ENCODE measurements at places on chromosomes 3 and 15.

DNA sequence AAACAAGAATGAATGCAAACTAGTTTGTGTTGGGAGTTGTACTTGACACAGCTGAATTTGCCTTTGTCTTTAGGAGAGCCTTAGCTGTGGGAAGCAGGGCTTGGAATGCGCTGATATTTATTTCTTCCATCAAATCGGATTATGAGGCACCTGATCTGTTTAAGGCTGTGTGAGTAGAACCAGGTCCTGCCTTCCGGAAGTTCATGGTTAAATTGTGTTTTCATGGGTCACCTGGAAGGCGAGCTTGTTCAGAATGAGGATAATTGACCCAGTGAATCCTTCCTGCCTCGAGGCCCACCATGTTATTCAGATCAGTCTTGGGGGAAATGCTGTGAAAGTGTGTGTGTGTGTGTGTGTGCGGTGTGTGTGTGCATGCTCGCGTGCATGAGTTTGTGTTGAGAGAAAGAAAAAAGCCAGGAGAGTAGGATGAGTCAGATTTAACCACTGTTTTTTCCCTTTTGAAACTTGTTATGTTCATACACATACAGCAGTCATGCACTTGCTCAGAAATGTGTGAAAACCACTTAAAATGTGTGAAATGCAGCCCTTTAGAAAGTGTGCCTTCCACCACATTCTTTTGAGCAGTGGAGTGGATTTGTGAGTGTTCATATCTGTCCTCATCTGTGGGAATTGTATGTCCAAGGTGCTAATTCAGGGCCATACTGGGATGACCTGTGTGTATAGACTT is 36.7 kb downstream of the SMAD3 start:
- no peak for DNase-seq

DNA sequence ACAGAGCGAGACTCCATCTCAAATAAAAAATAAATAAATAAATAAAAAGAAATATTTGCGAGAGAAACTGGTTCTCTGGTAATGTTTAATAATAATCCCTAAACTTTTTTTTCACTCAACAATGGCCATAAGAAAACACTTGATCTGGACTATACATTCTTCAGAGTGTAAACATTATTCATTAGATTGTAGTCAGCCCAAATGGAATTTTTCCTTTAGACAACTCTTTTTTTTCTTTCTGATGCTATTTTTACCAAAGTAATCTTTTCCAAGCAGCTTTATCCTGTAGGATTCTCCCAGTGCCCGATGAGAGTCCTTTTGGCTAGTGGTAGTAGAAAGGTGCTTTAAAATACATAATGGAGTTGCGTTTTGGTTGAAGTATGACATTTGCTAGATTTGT is 90.4 kb downstream of the NEDD4 start:
- no peak for DNase-seq

DNA sequence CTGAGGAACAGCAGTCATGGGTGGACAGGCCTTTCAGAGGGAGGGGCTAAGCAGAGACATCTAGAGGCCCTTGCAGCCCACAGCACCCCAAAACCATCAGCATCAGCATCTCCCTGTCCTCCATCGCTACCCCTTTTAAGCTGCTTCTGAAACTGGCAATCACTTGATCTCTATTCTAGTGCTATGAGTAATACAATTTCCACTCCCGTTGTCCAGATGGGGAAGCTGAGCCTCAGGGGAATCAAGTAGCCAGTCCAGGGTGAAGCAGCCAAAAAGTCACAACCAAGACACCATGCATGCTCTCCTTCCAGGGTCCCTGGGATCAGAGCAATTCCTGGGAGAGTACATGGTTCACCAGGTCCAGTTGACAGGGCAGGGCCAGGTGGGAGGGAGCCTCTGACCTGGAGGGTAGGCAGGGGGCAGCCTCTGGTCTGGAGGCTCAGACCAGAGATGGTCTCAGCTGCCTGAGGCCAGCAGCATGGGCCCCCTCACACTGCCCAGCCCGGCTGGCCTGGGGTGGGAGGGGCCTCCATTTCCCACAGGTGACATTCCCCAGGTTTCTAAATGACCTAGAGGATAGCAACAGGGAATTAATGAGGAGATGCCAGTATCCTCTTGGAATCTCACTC is 30.0 kb downstream of the KLHL25 start:
- DNase-seq = no peak

DNA sequence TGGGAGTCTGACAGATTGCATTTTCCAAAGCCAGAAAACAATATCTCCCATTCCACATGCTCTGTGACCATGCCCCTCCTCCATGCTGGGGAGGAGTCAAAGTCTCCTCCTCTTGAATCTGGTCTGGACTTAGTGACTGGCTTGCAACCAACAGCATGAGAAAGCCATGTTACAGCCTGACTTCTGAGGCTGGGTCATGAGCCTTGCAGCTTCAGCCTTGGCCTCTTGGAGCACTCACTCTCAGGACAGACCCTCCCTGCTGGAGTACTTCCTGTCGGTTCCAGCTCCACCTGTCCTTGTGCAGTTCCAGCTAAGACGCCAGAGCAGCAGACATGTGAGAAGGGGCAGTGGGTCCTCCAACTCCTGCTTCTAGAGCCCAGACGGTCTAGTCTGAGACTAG is 49.7 kb upstream of the RBSN start:
- no peak for DNase-seq

DNA sequence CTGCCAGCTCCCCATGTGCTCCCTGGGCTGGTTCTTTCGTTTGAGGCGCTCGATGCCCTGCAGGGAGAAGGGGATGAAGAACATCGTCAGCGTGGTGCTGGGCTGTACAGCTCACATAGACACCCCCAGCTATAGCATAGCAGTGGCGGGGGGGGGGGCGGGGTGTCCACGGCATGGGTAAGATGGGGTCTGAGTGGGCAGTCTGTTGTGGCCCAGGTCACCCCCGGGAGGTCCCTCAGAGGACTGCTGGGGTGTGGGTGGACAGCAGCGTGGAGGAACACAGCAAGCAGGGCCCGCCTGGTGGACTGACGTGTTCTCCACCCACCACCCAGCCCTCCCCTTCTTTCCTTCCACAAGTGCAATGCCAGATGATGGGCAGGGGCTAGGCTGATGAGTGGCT is 43.7 kb downstream of the TGM4 start:
- no peak for DNase-seq

- DNase-seq = no peak
Observed at GRCh38 chr3:49659756-49660155, 14.4 kb upstream of the APEH start.

- DNase-seq = no peak
Observed at GRCh38 chr15:77607894-77608261, 24.8 kb downstream of the LINGO1 start.

GRCh38 chr3:188890572-188891270 is 281.1 kb upstream of the TPRG1 start:
- no peak for DNase-seq

- DNase-seq = no peak
Observed at GRCh38 chr3:52004163-52004787, 8.6 kb upstream of the RPL29 start.

DNA sequence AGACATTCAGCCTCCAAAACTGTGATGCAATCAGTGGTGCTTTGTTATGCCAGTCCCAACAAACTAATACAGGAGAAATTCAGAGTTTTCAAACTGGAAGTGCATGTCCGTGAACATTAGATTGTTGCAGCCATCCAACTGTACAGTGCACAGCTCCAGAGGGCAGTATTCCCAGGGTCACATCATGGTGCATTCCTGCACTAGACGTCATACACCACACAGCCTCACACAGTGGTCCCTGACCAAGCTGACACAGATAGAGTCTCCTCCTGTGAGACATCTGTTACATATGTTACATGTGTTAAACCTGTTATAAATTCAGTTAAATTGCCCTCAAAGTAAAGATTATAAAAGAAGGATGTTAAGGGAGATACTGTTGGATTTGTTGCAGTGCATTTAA is 209.0 kb downstream of the LRRN1 start:
- no peak for DNase-seq

GRCh38 chr3:133113526-133113925 is 75.3 kb downstream of the TMEM108 start:
- DNase-seq = no peak

DNA sequence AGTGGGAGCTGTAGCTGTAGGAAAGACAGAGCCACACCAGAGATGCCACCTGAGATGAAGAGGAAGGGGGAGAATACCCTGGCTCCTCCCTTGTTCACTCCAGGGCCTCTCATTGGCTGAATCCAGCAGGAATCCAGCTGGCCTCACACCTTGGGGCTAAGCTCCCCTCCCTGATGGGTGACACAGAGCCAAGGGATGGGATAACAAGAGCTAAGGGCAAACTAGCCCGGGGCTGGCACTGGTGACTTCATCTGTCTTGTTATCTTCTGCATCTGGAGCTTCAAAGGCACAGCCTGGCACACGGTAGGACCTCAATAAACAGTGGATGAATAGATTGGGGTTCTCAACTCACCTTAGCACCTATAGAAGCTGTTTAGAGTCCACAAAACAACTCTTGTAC is 13.8 kb upstream of the GATA2 start:
- DNase-seq = no peak

DNA sequence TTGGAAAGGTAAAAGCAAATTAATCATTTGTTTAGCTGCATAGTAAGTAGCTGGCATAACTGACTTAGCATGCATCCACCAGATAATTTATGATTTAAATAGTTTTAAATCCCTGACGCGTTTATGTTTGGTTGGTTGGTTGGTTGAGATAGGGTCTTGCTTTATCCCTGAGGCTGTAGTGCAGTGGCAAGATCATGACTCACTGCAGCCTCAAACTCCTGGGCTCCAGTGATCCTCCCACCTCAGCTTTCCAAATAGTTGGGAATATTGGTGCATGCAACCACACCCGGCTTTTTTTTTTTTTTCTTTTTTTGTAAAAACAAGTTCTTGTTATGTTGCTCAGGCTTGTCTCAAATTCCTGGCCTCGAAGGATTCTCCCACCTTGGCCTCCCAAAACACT is 263.4 kb downstream of the MCTP2 start:
- DNase-seq = no peak

- DNase-seq = no peak
Observed at GRCh38 chr3:190326930-190327329, 4.7 kb upstream of the CLDN1 start.

- no peak for DNase-seq
Observed at GRCh38 chr15:75231836-75232235, 26.3 kb upstream of the GOLGA6C start.

DNA sequence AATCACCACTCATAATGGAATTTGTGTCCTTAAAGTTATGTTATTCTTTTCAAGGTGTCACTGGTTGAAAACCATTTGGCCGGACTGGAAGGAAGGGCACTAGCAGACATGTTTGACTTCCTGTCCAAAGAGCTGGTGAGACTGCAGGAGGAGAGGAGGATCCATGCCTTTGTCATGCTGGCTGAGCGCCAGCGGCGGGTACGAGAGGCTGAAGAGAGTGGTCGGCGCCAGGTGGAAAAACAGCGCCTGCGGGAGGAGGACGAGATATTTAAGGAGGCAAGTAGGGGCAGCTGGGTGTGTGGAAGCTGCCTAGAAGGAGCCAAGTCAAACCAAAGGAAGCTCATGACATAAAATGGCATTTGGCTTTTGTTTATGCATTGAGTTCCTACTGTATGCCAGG is 38.0 kb upstream of the NR1I2 start:
- DNase-seq = no peak

DNA sequence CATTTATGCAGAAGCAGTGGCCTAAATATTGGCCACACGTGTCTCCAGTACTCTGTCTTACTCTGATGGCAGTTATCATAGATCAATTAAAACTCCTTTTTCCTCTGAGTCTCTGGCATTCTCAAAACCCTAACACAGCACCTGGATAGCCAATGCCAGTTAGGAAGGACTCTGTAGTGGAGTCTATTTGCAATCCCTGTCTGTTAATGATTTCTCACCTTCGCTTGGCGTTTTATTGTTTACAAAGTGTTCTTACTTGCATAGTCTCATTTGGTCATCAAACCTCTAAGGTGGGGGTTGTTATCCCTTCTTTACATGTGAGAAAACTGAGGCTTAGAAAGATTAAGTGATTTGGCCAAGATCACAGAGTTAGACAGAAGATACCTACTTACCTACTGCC is 258.8 kb downstream of the IL5RA start:
- DNase-seq = no peak

- no peak for DNase-seq
Observed at GRCh38 chr3:6097556-6097955, 763.4 kb upstream of the GRM7 start.

DNA sequence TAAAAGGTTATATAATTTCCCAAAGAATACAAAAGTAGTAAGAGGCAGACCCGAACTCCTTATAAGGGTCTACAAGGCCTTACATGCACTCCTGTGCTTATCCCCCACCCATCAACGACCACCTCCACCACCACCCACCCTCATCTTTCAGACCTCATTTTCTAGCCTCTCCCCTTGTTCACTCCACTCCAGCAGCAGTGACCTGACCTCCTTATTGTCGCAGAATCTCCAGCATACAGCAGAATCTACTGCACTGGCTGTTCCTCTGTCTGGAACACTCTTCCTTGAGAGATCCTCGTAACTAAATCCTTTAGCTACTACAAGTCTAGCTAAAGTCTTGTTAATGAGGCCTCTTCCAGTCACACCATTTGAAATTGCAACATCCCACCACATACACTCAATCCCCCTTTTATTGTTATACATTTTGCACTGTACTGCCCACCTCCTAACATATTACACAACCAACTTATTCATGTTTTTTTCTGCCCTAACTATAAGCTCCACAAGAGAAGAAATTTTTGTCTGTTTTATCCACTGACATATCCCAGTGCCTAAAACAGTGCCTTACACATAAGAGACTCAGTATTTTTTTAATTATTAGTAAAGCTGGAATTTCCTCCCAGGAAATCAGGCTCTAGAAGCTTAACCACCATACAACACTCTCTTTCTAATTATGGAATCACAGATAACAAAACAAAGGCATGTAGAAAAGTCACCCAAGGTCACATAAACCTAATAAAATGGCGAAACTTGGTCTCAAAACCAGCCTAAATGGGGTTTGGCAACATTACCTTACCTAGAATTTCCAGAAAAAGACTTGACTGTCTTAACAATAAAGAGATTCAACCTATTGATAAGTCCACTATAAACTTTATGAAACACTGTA is 40.2 kb downstream of the ZNF148 start:
- no peak for DNase-seq

GRCh38 chr3:11307830-11308432 is 35.7 kb downstream of the ATG7 start:
- no peak for DNase-seq

GRCh38 chr3:5006755-5007202 is 27.5 kb downstream of the BHLHE40 start:
- DNase-seq = peak; percentile 67

Measured in stimulated activated CD4-positive, alpha-beta T cell treated with anti-CD3 and anti-CD28 coated beads, TNF-alpha, amount 100 ng/mL, for 48 hours (primary cell).